ENCODE measurements at places on chromosomes 7 and 10.

GRCh38 chr10:22657566-22658225 lies 56.7 kb downstream of the PIP4K2A start:
- no peak overlapping the region for H3K4me3 ChIP-seq
- no peak for DNase-seq
- peaks cover 95% of the 10 kb centered on the region for H3K4me1 ChIP-seq
- H3K36me3 ChIP-seq = peaks cover 6% of the 10 kb centered on the region
- H3K27me3 ChIP-seq = peaks cover 2% of the 10 kb centered on the region

GRCh38 chr10:36462194-36462593 lies 663.2 kb upstream of the ANKRD30A start:
- DNase-seq = no peak
- H3K4me1 ChIP-seq = no peaks in the 10 kb centered on the region
- H3K36me3 ChIP-seq = no peaks in the 10 kb centered on the region
- no peak overlapping the region for H3K4me3 ChIP-seq
- H3K27me3 ChIP-seq = peaks cover 5% of the 10 kb centered on the region

DNA sequence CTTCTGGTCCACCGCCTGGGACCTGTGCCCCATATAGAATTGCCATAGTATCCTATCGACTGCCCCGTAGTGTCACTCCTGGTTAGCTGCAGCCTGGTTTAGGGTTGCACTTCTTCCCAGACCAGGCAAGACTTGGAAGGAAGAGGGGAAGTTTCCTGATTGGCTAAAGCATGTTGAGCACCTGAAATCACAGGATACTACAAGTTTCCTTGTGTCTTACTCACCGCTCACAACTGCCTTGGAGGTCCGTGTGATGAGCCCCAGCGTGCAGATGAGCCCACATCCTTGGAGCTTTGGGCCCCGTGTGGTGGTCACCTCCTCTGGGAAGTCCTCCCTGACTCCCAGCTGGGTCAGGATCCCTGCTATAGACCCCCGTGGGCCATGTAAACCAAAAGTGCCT lies 73.9 kb upstream of the GTF2I start:
- peaks cover 18% of the 10 kb centered on the region for H3K36me3 ChIP-seq
- H3K4me1 ChIP-seq = peaks cover 59% of the 10 kb centered on the region
- peaks cover 2% of the 10 kb centered on the region for H3K27me3 ChIP-seq
- no peak overlapping the region for H3K4me3 ChIP-seq

GRCh38 chr10:91409069-91409868 lies 875 bp upstream of the HECTD2 start:
- peaks cover 2% of the 10 kb centered on the region for H3K27me3 ChIP-seq
- H3K27ac ChIP-seq = peak overlapping the region; percentile 90
- peaks cover 42% of the 10 kb centered on the region for H3K4me1 ChIP-seq
- DNase-seq = peak; percentile 64
- peak overlapping the region; percentile 90 for H3K4me3 ChIP-seq

DNA sequence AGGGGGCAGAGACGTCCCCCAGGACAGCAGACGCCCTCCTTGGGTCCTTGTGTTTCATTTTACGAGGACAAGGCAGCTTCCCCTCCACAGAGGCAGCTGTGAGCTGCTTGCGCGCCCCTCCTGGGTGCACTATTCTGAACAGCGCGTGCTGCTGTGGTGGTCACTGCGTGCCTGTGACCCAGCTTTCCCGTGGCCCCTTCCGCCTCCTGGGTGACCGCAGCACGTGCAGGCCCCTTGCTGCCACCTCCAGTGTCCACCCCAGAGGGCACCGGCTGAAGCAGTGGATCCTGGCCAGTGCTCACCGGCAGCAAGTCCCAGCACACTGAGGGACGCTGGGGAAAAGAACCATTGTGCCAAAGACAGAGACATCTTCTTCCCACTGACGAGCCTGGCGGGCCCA lies 81.4 kb downstream of the TCERG1L start:
- no peak for DNase-seq
- peaks cover 10% of the 10 kb centered on the region for H3K27me3 ChIP-seq
- H3K4me3 ChIP-seq = no peak overlapping the region

GRCh38 chr10:84179059-84179710 lies 5.6 kb downstream of the GPR15LG start:
- H3K27me3 ChIP-seq = no peaks in the 10 kb centered on the region
- no peak overlapping the region for H3K27ac ChIP-seq
- H3K4me1 ChIP-seq = peaks cover 5% of the 10 kb centered on the region
- H3K36me3 ChIP-seq = no peaks in the 10 kb centered on the region
- no peak overlapping the region for H3K4me3 ChIP-seq

DNA sequence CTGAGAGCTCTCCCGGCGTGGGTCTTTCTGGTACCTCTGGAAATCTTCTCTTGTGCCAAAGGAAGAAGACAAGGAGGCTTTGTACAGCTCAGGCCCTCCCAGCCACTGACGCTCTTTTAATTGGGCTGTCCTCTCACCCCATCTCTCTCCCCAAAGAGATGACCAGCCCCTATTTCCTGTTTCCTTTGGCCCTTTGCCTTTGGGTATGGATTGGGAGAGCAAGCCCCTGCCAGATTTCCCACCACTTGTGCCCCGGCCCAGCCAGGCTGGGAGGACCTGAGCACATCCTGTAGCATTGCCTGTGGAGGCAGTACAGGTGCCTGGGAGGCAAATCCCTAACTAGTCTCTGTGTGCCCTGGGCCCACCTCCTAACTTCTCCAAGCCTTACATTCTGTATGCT lies 5.7 kb upstream of the PLAC9 start:
- no peaks in the 10 kb centered on the region for H3K36me3 ChIP-seq
- H3K4me3 ChIP-seq = no peak overlapping the region

- H3K27ac ChIP-seq = no peak overlapping the region
- H3K27me3 ChIP-seq = peaks cover 5% of the 10 kb centered on the region
- no peak overlapping the region for H3K4me3 ChIP-seq
- H3K4me1 ChIP-seq = no peaks in the 10 kb centered on the region
- no peak for DNase-seq
These were observed 76.0 kb upstream of the IL6 start for GRCh38 chr7:22651036-22651435.

DNA sequence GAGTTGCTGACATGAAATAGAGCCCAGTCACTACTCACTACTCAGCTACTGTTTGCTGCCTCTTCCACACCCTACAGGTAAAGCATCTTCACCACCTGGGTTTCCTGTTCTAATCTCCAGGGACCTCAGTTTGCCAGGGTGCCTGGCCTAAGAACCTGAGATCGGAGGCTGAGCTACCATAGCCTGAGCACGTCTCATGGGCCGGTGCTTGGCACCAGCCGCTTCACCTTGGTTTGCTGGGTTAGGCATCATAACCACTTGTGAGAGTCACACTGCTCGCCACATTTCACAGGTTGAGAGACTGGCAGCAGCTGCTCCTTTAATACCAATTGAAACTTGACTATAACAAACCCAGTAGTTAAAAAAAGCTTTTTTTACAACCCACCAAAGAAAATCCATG lies 75.1 kb downstream of the EMX2 start:
- H3K27ac ChIP-seq = no peak overlapping the region
- H3K4me1 ChIP-seq = peaks cover 66% of the 10 kb centered on the region
- no peaks in the 10 kb centered on the region for H3K36me3 ChIP-seq
- H3K4me3 ChIP-seq = no peak overlapping the region
- no peak for DNase-seq

Data from nephron progenitor cell (in vitro differentiated cells).